ENCODE measurements at places on chromosomes 5 and 9.

DNA sequence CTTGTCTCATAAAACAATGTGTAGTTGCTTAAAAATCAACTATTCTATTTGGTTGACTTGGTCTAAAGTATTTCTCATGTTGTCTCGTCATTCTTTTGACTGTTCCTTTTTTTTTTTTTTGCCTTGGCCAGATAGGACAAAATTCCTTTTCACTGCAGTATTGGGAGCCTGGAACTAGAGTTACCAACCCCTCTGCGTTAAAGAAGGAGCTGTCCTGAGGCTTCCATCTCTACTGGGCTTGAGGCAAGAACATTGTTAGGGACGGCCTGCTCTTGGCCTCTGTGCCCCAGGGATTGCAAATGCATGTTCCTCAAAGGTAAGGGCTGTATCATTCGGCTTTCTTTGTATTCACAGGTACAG is 1.4 kb upstream of the NPR2 start:
- H3K27me3 ChIP-seq: no peaks in the 10 kb centered on the region
- peaks cover 7% of the 10 kb centered on the region for H3K4me1 ChIP-seq
- DNase-seq: no peak
- no peaks in the 10 kb centered on the region for H3K36me3 ChIP-seq
- H3K27ac ChIP-seq: no peak overlapping the region
- no peak overlapping the region for H3K4me3 ChIP-seq

DNA sequence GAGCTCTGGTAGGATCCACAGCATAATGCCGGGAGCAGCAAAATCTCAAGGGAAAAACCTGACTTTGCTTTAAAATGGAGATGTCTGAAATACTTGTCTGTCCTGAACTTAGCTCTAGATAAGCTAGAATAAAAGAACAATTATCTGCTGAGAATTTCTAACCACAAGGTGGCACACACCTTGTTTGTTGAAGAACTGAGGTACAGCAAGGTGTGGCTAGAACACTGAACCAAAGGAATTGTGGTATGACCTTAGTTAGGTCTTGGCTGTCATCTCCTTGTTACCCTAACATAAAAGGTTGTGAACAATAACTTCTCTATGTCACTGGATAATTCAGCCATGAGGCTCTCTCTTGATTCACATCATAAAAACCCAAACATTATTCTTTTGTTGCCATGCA is 72.3 kb upstream of the ANXA1 start:
- no peaks in the 10 kb centered on the region for H3K4me1 ChIP-seq
- H3K27ac ChIP-seq: no peak overlapping the region
- no peaks in the 10 kb centered on the region for H3K36me3 ChIP-seq

DNA sequence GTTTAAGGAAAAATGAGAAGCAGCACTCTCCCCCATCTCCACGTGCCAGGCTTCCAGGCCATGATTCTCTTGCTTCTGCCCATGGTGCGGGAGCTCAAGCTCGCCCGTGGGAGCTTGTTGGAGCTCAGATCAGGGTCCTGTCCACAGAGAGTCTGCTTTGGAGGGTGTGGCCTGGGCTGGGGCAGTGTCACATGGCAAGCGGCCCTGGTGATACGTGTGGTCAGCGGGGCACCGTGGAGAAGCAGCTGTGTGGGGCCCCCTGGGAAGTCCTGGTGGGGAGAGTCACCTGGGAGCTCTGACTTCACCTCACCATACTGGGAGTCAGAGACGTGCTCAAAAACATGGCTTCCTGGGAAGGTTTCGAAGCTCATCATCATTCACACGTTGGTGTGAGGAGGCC is 275.3 kb downstream of the GADD45G start:
- no peak overlapping the region for H3K27ac ChIP-seq
- H3K27me3 ChIP-seq: no peaks in the 10 kb centered on the region
- H3K36me3 ChIP-seq: no peaks in the 10 kb centered on the region
- no peak overlapping the region for H3K4me3 ChIP-seq
- peaks cover 14% of the 10 kb centered on the region for H3K4me1 ChIP-seq

GRCh38 chr5:16740811-16741392 is 124.1 kb upstream of the RETREG1 start:
- DNase-seq: no peak
- no peaks in the 10 kb centered on the region for H3K36me3 ChIP-seq
- H3K27ac ChIP-seq: no peak overlapping the region
- no peaks in the 10 kb centered on the region for H3K27me3 ChIP-seq
- peaks cover 32% of the 10 kb centered on the region for H3K4me1 ChIP-seq

DNA sequence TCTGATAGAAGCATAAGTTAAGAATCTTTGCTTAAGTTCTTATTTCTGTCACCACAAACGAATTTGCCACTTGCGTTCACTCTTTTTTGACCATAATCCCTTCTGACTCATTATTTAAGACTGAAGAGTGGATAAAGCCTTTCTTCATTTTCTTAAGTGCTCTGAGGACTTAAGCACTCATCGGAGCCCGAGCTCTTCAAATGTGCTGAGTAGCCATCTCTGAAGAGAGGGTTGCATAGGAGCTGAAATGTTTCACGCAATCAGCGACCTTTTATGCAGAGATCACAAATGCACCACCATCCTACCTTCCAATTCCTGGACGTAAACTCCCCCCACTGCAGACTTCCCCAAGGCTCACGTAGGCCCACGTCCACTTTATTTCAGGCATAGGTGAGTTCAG is 699.2 kb downstream of the IRX1 start:
- H3K27me3 ChIP-seq: no peaks in the 10 kb centered on the region
- H3K4me1 ChIP-seq: no peaks in the 10 kb centered on the region
- H3K36me3 ChIP-seq: no peaks in the 10 kb centered on the region
- H3K4me3 ChIP-seq: no peak overlapping the region
- DNase-seq: no peak

DNA sequence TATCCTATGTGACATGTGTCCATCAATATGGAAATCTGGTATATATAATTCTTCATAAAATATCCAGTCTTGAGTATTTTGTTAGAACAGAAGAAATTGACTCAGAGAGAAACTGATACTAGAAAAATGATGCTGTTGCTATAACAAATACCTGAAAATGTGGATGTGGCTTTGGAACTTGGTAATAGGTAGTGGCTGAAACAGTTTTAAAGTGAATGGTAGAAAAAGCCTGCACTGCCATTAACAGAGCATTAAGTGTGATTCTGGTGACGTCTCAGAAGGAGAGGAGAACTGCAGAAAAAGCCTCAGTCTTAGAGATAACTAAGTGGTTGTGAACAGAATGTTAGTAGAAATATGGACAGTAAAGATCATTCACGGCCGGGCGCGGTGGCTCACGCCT is 634.9 kb upstream of the ZNF608 start:
- no peaks in the 10 kb centered on the region for H3K36me3 ChIP-seq
- no peaks in the 10 kb centered on the region for H3K4me1 ChIP-seq
- H3K27ac ChIP-seq: no peak overlapping the region
- no peaks in the 10 kb centered on the region for H3K27me3 ChIP-seq
- no peak overlapping the region for H3K4me3 ChIP-seq
- DNase-seq: no peak
